GM12864 (cell line): ENCODE measurements at places on chromosomes 12 and 14.

GRCh38 chr14:104979758-104980610 lies 1.8 kb upstream of the AHNAK2 start:
- DNase-seq = no peak

DNA sequence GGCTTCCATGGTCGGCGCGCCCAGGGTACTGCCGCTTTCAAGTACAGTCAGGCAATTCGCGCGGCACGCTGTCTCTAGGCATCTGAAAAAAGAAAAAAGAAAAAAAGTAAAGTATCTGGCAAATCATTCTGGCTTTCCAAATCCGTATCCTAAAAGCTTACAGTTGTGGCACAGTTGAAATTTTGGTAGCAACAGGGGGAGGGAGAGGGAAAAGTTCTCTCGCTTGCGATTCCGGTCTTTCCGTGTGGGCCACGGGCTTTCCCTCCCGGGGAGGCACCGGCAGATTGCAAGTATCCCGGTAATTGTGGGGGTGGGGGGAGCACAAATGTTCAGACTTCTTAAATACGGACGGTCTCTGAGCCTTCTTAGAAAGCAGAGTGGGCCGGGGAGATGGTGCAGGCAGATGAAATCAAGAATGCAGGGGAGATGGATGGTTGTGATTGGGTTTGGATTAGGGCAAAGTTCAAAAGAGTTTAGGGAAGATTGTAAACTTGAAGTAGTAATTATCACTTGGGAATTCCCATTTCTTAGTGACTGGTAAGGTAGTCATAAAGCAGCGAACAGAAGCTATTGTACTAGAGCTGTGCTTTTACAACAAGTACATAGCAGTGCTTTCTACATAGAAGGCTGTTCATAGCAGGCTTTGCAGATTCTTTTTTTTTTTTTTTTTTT lies 1.2 kb downstream of the SOCS2 start:
- DNase-seq = no peak

- DNase-seq = no peak
Observed at GRCh38 chr14:21527318-21527679, 1.2 kb upstream of the SALL2 start.

DNA sequence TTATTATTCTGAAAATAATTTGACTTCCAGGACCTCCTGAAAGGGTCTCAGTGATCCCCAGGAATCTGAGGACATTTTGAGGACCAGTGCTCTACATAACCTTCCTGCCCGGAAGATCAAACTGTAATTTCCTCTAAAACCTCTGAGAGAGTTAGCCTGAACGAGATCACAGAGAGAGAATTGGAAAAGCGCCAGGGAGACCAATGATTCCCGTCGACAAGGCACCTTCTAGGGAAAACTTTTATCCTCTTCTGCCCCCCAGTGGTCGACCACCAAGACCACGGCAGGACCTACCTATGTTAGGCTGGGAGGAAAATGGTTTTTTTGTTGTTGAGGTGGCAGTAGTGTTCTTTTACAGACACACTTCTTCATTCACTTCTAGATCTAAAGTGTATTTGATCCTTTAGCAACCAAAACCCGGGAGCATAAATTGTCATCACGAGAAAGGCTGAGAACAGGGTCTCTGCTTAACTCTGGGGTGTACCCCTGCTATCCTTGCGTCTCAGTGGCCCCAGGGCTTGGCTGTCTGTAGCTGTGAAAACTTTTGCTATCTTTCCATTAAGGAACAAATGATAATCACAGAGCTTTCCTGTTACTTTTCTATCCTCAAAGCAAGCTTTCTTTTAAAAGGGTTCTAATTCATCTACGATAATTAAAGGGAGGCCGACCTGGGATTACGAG lies 62.9 kb upstream of the NID2 start:
- DNase-seq = no peak

DNA sequence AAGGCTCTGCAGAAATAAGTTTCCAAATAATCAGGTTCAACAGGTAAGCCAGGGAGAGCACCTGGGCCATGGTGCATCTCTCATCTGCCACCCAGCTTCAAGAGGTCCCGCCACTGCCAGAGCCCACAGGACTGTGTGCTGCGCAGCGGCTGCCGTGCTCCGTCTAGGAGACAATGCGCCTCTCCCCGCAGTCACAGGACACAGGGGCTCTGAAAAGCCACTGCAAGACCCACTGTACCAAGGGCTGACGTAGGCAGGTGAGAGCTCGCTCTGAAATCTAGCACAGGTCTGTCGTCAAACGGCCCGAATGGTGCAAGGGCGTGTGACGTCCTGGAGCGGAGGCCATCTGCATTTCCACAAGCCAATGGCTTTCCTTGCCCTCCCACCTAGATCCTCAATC lies 201.1 kb downstream of the CALM1 start:
- no peak for DNase-seq

- DNase-seq = no peak
Observed at GRCh38 chr12:57488402-57489156, 711 bp downstream of the MARS1 start.

- no peak for DNase-seq
Observed at GRCh38 chr12:106246891-106247673, 738 bp downstream of the CKAP4 start.

GRCh38 chr12:2372178-2372577 lies 319.4 kb downstream of the CACNA1C start:
- DNase-seq = no peak

DNA sequence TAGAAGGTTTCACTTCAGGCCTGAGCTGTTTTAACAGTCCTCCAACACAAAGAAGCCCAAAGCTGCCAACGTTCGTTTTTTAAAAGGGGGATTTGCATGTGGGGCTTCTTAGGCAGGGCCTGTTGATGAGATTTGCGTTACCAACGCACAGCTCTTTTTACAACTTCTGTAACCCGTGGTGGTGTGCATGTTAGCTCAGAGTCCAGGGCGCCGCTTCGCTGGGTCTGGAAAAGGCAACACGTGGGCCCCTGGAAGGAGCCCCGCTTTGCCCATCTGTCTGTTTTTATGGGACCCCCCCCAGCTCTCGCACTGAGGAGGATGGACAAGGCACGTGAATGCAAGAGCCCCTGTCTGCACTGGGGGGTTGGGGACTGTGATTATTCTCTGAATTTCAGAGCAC lies 84.0 kb downstream of the ESR2 start:
- no peak for DNase-seq

DNA sequence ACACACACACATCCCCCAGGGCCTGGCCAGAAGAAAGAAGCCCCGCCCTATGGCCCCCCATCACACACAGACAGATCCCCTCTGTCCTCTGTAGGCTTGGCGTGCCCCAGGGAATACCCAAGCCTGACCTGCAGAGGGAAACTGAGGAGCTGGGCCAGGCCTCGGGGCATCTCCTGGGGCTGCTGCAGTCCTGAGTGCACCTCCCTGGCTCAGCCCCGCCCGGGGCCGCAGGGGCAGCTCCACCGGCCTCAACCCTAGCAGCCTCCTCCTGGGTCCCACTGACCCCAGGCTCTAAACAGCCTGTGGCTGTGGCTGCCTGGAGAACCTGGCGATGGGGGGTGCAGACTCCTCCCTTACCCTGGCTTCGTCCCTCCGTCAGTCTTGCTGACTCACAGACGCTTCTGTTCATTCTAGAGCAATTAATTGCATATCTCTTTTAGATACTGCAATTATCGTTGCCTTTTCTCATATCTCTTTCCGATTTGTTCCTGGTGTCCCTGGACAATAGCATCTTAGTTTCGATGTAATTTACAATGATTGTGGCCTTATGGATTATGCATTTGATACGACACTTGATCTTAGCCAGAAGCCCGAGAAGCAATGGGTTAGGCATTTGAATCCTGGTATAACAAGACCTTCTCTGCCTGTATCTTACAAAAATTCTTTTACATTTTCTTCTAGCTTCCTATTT lies 45.8 kb upstream of the EIF5 start:
- no peak for DNase-seq

- no peak for DNase-seq
Observed at GRCh38 chr12:71904629-71905028, 34.0 kb upstream of the TPH2 start.

- DNase-seq = no peak
Observed at GRCh38 chr12:130875193-130875592, 3.3 kb downstream of the RAN start.

DNA sequence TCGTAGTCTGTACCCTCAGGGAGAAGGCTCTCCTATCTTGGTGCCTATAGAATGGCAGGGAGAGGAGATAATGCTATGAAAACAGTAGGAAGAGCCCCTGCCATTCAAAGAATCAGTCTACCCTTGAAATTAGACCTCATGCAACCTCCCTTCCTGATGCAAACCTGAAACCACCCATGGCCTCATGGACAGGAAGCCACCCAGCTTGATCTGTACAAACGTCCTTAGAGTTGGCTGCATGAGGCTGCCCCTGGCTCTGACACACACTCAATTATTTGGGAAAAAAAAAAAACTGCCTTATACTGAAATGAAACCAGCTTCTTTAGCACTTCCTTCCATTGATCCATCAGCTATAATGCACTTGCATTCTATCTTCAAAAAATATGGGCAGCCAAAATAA lies 116.6 kb upstream of the BCL2L14 start:
- DNase-seq = no peak

GRCh38 chr14:102951799-102952198 lies 29.3 kb downstream of the AMN start:
- no peak for DNase-seq

- no peak for DNase-seq
Observed at GRCh38 chr12:112341046-112341825, 41.0 kb downstream of the HECTD4 start.

DNA sequence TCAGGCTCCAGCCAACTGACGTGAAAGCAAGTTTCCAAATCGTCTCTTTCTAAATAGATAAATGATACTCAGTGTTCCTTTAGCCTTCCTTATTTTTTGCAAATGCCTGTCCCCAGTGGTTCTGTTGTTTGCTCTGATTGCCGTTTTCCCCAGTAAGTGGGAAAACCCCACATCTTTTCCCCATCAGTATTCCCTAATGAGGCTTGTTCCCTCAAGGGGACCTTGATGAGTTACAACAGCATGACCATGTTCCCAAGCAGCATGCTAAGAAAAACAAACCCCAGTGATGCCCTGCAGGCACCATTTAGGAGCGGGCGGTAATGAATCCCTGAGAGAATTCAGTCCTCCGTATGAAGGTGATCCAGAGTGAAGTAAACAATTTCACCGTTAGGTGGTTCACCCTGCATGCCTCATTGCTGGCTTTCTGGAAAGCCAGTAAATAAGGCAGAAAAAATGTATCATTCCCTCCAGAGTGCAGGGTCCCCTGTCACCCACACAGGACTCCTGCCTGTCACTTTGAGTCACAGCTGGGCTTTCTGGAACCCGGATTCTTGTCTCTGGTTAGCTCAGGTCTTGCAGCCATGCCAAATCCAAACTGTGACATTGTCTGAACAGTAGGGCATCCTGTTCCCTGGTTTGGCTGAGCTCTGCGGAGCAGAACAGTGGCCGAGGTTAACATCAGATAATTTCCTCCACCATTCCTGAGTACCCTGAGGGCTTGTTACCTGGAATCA lies 222.6 kb downstream of the RGS6 start:
- DNase-seq = no peak

DNA sequence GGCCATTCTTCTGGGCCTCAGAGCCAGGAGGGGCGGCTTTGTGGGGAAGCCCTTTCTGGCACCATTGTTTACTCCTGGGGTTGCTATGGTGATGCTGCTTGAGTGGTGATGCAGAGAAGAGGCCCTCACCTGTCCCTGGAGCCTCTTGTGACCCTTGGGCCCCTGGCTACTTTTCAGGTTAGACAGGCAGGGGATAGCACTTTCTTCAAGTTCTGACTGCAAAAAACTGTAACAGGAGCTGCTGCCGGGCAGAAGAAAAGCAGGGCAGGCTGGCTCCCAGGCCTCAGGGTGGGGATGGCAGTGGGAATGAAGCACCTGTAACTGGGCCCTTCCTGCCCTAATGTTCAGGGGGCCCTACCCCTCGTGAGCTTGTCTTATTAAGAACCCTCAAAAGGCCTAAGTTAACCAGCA lies at the start of gene TEX52:
TEX52 (minus strand) TSS at position 19 of the 411 bp plus-strand sequence; CDS start at position 6, 13 bp downstream.
- no peak for DNase-seq

- no peak for DNase-seq
Observed at GRCh38 chr14:29735459-29735858, 192.2 kb downstream of the PRKD1 start.

GRCh38 chr12:7131502-7131866 lies 1.3 kb downstream of the CLSTN3 start:
- DNase-seq = no peak

DNA sequence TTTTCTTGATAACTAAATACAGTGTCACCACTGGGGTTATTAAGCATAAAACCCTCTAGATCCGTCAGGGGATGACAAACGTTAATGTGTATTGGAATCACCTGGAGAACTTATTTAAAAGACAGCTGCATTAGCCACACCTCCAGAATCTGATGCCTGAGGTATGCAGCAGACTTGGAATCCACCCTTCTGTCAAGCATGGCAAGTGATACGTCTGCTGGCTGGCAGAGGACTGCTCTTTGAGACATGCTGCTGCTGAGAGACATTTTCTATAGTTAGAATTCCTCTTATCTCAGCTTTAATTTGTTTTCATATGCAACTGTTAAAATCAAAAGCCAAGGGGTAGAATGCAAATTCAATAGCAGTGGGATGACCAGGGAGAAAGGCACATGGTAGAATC lies 496.3 kb downstream of the NELL2 start:
- DNase-seq = no peak

- no peak for DNase-seq
Observed at GRCh38 chr12:2244013-2244861, 191.4 kb downstream of the CACNA1C start.

GRCh38 chr12:7557227-7557626 lies 53.6 kb upstream of the CD163 start:
- DNase-seq = no peak

DNA sequence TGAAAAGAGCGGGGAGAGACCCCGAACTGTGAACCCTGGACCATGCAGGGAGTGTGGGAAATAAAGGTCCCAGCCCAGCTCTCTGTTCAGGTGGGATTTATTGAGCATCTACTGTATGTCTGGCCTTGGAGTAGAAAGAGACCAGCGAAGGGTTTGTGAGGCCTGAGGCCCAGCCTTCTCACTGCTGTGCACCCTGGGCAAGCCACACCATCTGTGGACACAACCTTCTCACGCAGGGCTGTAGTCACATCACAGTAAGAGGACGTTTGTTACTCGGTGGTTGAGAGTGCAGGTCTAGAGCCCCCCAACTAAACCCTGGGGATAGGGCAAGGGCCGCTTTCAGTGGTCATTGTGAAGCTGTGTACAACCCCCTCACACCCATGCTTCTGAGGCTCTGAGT lies 18.2 kb downstream of the FAM222A start:
- DNase-seq = no peak

DNA sequence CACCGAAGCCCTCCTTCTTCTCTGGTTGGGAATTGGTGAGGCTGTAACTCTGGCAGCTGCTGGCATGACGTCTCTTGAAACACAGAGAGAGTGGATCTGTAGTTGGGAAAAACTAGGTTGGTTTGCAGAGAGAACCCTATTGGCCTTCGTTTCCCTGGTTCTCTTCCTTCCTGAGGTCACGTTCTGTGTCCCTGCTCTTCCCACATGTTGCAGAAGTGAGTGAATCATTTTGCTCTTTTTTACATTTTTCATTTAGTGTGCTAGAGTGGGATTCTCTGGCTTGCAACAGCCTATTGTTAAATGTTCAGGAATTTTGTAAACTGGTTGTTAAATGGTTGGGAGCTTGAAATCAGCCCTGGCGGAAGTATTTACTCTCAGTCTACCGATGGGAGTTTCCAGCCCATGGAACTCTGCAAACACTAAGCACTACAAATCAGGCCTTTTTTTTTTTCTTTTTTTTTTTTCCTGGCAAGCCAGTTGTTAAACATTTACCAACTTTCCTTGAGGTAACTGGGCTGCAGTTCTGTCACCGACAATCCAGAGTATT lies 26.8 kb upstream of the CKAP4 start:
- DNase-seq = no peak

- DNase-seq = no peak
Observed at GRCh38 chr12:2877953-2878732, 1.1 kb downstream of the RHNO1 start.
